Natural killer cell (primary cell): ENCODE measurements at places on chromosomes 1 and 21. TPM values are rescaled to one million over a fixed set of nuclear protein-coding genes. Genes with fewer than 3 reads are reported as not detected.

DNA sequence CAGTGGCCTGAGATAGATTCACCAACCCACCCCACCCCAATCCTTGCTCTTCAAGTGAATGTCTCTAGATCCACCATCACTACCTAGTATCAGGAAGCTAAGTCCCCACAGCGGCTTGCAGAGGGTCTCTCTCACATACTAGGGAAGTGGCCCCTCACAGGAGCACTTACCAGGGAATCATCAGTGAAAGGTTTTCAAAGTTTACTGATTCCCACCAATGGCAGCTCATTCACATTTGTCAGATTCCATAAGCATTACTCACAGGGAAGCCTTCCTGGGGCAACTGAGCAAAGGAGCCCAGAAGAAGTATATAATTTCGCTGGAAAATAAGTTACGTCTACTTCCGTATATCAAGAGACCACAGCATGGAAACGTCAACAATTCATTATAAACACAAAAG is 120.8 kb downstream of the GREM2 start:
- no peaks in the 10 kb centered on the region for H3K4me1 ChIP-seq
- H3K4me3 ChIP-seq: no peak overlapping the region
- H3K36me3 ChIP-seq: no peaks in the 10 kb centered on the region
- no peak overlapping the region for H3K27ac ChIP-seq
- no peak for DNase-seq
- no peaks in the 10 kb centered on the region for H3K27me3 ChIP-seq

GRCh38 chr1:110148961-110149360 is 1.3 kb upstream of the SLC6A17 start:
- H3K4me1 ChIP-seq: no peaks in the 10 kb centered on the region
- no peaks in the 10 kb centered on the region for H3K36me3 ChIP-seq
- H3K4me3 ChIP-seq: no peak overlapping the region
- H3K27me3 ChIP-seq: peaks cover 11% of the 10 kb centered on the region

DNA sequence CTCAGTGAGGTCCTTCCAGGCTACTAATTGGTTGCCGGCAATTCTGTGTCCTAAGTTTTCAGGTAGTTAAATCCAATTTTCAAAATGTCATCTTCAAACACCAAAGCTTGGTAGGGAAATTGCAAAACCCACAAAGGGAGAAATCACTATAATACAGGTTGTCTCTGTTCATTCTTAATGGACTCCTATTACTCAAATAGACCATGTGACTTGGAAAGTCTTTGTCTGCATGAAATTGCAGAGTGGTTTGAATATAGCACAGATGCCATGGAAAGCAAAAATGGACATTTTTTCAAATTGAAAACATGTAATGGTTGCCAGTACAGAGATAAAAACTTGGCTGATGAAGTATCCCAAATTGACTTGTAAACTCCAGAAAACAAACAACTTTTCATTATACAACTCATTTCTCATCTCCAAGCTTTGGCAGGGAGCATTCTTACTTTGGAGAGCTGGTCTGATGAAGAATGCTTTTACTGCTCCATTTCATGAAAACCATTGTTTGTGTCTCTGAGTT is 169.5 kb upstream of the PKN2 start:
- H3K27ac ChIP-seq: no peak overlapping the region
- H3K27me3 ChIP-seq: no peaks in the 10 kb centered on the region
- no peaks in the 10 kb centered on the region for H3K4me1 ChIP-seq
- no peak for DNase-seq

DNA sequence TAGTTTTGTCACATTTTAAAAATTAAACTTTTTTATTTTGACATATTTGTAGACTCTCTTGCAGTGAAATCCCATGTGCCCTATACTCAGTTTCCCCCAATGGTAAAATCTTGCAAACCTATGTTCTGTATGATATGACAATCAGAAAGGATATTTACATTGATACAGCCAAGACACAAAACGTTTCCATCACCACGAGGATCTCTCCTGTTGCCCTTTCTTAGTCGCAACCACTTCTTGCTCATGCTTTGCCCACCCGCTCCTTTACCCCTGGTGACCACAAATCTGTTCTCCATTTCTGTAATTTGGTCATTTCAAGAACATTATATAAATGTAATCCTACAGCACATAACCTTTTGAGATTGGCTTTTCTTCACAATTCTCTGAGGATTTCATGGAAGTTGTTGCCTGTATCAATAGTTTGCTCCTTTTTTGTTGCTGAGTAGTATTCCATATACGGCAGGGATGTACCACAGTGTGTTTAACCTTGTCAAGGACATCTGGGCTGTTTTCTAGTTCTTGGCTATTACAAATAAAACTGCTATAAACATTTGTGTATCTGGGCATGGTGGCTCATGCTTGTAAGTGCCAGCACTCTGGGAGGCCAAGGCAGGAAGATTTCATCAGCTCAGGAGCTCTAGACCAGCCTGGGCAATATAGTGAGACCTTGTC is 14.0 kb upstream of the BATF3 start:
- H3K27ac ChIP-seq: no peak overlapping the region
- no peaks in the 10 kb centered on the region for H3K36me3 ChIP-seq
- H3K4me1 ChIP-seq: no peaks in the 10 kb centered on the region
- peaks cover 4% of the 10 kb centered on the region for H3K27me3 ChIP-seq
- no peak overlapping the region for H3K4me3 ChIP-seq

DNA sequence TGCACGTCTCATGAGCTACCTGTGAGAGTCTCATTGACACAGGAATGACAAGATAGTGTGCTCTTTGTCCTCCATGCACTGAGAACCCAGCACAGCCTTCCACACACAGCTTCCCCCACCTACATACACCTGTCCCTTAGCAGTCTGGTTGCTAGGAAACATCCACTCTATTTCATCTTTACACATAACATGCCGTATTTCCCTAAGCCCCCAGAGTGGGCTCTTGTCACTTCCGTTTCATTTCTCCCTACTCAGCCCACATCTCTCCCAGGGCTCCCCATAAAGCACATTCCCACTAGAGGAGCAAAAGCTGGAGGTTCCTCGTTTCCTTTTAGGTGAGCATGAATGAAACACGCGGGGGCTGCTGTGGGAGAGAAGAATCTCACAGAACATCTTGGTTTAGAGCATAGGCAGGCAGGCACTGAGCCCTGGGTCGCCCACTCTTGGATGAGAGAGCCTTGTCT is 137.1 kb downstream of the ETS2 start:
- no peaks in the 10 kb centered on the region for H3K36me3 ChIP-seq
- H3K4me3 ChIP-seq: no peak overlapping the region
- H3K27ac ChIP-seq: no peak overlapping the region

DNA sequence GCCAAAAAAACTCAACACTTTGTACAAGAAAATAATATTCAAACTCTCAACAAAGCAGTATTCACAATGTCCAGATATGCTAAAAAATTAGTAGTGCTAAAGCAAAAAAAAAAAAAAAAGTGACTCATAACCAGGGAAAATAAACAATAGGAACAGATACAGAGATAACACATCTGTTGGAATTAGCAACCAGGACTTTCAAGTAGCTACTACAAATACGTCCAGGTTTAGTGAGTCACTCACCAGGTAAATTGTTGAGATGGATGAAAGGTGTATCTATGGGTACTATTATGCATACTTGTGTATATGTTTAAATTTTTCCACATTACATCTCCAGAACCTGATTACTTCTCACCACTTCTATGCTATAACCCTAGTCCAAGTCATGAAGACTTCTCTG is 144.8 kb upstream of the SLC35F3 start:
- no peak overlapping the region for H3K4me3 ChIP-seq
- no peaks in the 10 kb centered on the region for H3K36me3 ChIP-seq
- H3K4me1 ChIP-seq: no peaks in the 10 kb centered on the region

GRCh38 chr1:61980561-61980960 is 214.1 kb upstream of the L1TD1 start:
- no peaks in the 10 kb centered on the region for H3K4me1 ChIP-seq
- no peaks in the 10 kb centered on the region for H3K36me3 ChIP-seq
- no peak for DNase-seq
- no peak overlapping the region for H3K27ac ChIP-seq
- H3K27me3 ChIP-seq: no peaks in the 10 kb centered on the region

The OR2T35 gene
- total RNA-seq: not detected

The OVAAL gene
- not detected for total RNA-seq

The TRABD2B gene
- not detected for total RNA-seq

The GPR3 gene
- 0.39 TPM for total RNA-seq
